Fibroblast of mammary gland (primary cell): ENCODE measurements at places on chromosomes 7 and 10.

DNA sequence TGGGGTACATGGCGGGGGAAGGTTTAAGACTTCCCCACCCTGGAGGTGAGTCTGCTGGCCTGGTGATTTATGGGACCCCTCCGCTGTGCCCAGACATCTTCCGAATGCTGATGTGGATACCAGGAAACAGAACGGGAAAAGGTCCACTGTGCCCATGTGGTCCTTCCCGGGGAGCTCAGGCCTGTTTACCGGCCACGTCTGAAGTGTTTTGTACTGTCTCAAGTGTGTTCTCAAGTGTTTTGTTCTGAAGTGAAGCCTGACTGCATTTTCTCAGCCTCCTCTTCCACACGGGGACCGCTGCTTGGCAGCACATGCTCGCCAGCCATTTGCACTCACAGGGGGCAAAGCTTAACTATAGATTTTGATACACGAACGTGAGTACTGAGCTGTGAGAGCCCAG, 127.2 kb downstream of the TEX36 start:
- DNase-seq, result no peak

- DNase-seq, result no peak
These were observed 80.0 kb downstream of the ZNF277 start for GRCh38 chr7:112286250-112287086.

GRCh38 chr10:49076741-49077521, 38.4 kb downstream of the VSTM4 start:
- no peak for DNase-seq

GRCh38 chr10:70603449-70603801, 884 bp upstream of the PRF1 start:
- DNase-seq, result no peak

DNA sequence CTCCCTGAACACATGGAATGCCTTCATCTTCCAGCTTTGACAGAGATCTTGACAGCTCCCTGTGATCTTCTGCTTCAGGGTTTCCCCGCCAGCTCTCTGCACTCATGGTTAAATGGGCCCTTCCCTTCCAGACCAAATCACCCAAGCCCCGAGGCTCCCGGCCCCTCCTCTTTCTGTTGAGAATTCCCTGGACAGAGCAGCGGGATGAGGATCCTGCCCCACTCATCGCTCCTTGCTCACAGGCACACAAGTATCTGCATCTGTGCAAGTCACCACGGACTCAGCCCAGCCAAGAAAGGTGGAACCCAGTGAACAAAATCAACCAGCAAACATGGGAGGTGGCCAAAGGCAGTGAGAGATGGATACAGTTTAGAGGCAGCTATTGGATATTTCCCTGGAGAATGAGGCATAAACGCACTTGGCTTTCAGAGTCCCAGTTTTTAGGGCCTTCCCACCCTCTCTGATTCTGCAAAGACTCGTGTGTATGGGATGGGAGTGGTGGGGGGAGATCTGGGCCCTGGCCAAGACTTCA, 37.7 kb upstream of the CXCL12 start:
- DNase-seq, result no peak

- DNase-seq, result no peak
These were observed 165.8 kb downstream of the KLF6 start for GRCh38 chr10:3619241-3619640.

GRCh38 chr7:38932509-38933168, 23.6 kb upstream of the VPS41 start:
- DNase-seq, result peak; percentile 48

DNA sequence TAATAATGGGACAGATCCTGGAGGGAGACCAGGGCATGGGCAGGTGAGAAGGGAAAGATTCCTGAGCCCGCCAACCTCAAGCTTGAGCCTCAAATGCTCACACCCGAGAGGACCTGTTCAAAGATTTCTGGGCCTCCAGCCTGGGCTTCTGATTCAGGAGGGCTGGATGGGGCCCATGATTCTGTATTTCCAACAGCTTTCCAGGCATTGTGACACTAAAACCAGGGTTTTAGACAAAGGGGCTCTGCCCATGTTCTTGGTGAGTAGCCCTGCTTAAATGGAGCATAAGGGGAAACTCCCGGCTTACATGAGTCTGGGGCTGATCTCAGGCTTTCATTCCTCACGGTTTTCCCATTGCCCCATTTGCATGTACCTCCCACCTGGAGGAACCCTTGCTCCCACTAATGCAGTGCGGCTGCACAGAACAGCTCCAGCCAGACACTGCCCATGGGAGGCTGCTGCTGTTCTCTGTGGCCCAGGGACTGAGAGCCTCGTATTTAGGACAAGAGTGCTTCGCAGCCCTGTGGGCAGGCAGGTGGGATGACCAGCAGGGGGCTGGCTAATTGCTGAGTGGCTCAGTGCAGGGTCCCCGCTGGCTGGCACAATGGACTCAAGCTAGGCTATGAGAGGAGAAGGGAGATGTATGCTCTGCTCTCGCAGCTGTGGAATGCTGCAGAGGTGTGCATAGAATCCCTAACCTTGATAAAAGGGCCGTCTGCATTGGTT, 135.3 kb upstream of the COBL start:
- DNase-seq, result no peak

DNA sequence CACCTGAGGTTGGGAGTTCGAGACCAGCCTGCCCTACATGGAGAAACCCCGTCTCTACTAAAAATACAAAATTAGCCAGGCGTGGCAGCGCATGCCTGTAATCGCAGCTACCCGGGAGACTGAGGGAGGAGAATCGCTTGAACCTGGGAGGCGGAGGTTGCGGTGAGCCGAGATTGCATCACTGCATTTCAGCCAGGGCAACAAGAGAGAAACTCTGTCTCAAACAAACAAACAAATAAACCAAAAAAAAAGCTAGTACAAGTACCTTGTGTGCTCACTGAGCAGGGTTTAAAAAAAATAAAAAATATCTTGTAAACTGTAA, 11.2 kb upstream of the SPOCK2 start:
- no peak for DNase-seq

DNA sequence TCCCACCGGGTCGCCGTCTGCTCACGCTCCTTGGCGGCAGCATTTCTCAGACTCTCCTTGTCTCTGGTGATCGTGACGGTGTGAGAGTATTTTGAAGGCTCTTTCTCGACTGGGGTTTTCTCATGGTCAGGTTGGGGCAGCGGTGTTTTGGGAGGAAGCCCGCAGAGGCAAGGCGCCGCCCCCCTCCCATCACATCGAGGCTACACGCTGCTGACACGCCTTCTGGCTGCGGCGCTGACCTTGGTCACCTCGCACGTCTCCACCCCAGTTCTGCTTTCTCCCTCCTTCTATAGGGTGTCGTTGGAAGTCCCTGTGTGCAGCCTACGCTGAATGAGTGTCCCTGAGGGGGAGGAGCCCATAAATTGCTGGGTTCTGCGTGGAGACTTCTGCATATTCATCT, 55.2 kb downstream of the GLRX3 start:
- DNase-seq, result no peak

DNA sequence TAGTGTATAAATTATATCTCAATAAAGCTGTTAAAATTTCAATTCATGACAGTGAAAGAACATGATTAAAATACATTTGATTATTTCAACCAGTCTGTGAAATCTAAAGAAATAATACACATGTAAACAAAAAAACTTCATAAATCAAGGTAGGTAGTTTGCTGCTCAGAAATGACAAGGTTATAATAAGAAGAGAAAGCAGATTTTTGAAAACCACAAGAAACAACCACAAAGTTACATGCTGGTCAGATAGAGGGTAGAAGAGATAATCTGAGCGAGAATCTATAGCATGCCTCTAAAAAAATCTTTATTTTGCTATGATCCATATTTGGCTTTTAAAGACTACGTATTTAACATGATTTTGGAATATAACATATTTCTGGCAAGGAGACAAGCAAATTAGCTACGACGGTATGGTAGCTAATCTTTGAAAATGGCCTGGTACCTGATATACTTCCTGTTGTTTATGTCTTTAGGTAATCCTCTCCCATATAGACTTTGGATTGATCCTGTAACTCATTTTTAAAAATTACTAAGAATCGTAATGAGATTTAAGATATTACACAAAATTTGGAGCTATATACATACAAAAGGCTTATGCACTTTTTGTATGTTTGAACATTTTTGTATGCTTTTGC, 23.5 kb upstream of the VCL start:
- no peak for DNase-seq

- DNase-seq, result no peak
These were observed 817 bp upstream of the IL15RA start for GRCh38 chr10:5978230-5978489.

DNA sequence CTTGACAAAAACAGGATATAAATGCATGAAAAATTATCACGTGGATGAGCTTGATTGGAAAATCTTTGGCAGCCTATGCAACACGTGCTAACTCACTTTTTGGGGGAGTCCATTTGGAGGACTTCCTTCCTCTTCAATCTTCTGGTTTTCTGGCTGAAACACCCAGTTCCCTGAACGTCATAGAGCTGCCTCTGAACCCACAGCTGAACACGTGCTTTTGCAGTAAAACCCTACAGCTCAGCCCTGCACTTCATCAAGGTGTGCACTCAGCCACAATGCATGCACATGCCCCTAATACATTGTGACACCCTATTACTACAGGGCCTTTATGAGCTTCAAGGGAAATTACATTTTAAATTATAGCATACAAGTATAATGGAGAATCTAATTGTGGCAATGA, 808.7 kb upstream of the AUTS2 start:
- no peak for DNase-seq

- DNase-seq, result peak; percentile 44
These were observed 1085.5 kb downstream of the SORCS1 start for GRCh38 chr10:106078895-106079576.

GRCh38 chr7:143479055-143479766, 1.5 kb downstream of the TAS2R41 start:
- peak; percentile 63 for DNase-seq

DNA sequence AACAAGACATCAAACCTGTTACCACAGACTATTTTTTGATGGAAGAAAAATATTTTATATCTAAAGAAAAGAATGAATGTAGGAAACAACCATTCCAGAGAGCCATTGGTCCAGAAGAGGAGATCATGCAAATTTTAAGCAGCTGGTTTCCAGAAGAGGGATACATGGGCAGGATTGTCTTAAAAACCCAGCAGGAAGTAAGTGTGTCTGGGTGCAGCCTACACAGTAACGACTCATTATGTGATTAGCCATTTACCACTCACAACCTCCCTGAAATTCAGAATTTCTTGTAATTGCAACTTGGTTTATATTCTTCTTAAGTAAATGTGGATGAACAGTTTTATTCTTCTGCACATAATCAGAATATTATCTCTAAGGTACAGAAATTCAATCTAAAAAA, 46.2 kb downstream of the NOC3L start:
- DNase-seq, result no peak

DNA sequence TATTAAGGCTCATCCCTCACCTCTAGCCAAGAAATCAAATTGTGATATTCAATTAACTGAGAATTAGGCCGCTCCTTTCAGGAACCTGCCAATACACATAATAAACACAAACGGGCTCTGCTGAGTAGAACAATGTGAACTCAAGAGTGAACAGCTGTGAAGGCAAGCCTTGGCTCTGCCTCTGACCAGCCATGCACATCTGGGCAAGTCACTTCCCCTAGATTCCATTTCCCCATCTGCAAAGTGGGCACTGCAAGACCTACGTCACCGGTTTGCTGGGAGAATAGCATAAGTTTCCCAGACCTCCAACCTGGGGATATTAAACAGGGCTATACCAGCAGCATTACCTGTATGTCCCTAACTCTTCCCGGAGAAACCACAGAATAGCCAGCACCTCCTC, 355.2 kb downstream of the TNS3 start:
- DNase-seq, result no peak

GRCh38 chr7:55065079-55065478, 46.3 kb downstream of the EGFR start:
- peak; percentile 100 for DNase-seq

- no peak for DNase-seq
These were observed 118.1 kb upstream of the ADCY1 start for GRCh38 chr7:45456105-45456504.

DNA sequence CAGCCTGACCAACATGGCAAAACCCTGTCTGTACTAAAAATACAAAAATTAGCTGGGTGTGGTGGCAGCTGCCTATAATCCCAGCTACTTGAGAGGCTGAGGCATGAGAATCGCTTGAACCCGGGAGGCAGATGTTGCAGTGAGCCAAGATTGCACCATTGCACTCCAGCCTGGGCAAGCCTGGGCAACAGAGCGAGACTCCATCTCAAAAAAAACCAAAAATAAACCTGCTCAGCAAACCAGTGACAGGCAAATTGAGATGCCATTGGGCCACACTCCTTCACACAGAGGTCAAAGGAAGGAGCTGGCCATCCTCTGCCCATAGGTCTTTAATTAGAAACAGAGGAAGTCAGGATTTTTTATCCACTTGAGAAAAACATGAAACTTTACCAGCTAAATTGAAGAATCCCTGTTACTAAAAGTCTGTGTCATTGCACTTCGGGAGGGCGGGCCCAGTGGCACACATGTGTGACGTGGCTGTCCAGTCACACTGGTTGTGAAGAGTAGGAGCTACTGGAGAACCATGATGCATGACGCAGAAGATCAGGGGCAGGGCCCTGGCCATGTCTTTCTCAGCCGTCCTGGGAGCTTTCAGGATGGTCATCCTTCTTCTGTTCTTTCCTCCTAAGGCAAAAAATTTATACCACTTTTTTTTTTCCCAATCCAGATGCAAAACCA, 118.3 kb upstream of the ZNF438 start:
- no peak for DNase-seq

- no peak for DNase-seq
These were observed 7.2 kb upstream of the SNX10 start for GRCh38 chr7:26284477-26284876.
